Pancreas (tissue), 10 donors: ENCODE measurements at places on chromosomes 13 and 19. TPM values are rescaled to one million over a fixed set of nuclear protein-coding genes. Genes with fewer than 3 reads are reported as not detected.

The PDE4C gene
- total RNA-seq = 0.35 TPM

GRCh38 chr13:39148513-39148961 is 110.3 kb downstream of the NHLRC3 start:
- no peaks in the 10 kb centered on the region for H3K36me3 ChIP-seq
- H3K4me3 ChIP-seq = no peak overlapping the region
- no peak for DNase-seq

DNA sequence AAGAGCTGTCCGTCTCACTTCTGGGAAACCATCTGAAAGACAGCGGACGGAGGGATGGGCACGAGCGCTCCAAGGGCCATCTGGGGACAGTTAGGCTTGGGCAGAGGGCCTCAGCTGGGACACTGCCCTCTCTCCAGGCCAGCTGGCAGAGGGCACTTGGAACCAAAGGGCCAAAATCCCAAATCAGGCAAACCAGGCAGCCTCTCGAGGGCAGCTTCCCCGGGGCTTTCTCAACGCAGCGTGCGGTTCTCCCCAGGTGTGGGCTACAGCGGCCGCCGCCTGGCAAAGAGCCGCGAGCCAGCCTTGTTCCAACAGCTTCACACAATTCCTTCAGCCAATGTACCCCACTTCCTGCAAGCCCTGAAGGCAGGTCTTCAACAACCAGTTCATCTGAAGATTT is 5.0 kb downstream of the MLLT1 start:
- no peaks in the 10 kb centered on the region for H3K36me3 ChIP-seq
- peaks cover 37% of the 10 kb centered on the region for H3K4me1 ChIP-seq
- no peaks in the 10 kb centered on the region for H3K27me3 ChIP-seq
- H3K4me3 ChIP-seq = no peak overlapping the region

DNA sequence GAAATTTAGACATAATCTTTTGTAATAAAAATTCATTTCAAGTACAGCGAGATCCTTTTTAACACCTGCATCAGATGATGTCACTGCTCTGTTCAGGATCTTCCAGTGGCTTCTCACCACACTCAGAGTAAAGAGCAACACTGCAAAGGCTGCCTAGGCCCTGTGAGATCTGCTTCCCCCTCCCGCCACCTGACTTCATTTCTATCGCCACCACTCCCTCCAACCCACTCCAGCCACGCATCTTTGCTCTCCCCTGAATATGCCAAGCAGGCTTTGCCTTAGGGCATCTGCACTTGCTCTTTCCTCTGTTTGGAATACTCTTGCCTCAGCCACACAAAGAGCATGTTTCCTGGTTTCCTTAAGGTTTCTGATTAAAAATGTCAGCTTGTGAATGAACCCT is 58.3 kb downstream of the MBNL2 start:
- H3K27me3 ChIP-seq = no peaks in the 10 kb centered on the region
- no peak for DNase-seq
- no peak overlapping the region for H3K27ac ChIP-seq
- no peaks in the 10 kb centered on the region for H3K36me3 ChIP-seq
- no peak overlapping the region for H3K4me3 ChIP-seq

The VSTM2B gene
- total RNA-seq = not detected

The FPR2 gene
- total RNA-seq = 0.25 TPM

The KIR3DL1 gene
- total RNA-seq = not detected

GRCh38 chr19:49366110-49366509 is 2.4 kb downstream of the DKKL1 start:
- no peaks in the 10 kb centered on the region for H3K36me3 ChIP-seq
- H3K4me3 ChIP-seq = no peak overlapping the region
- H3K27ac ChIP-seq = no peak overlapping the region
- H3K27me3 ChIP-seq = no peaks in the 10 kb centered on the region
- no peaks in the 10 kb centered on the region for H3K4me1 ChIP-seq

The ZNF573 gene
- 10.2 TPM for total RNA-seq

DNA sequence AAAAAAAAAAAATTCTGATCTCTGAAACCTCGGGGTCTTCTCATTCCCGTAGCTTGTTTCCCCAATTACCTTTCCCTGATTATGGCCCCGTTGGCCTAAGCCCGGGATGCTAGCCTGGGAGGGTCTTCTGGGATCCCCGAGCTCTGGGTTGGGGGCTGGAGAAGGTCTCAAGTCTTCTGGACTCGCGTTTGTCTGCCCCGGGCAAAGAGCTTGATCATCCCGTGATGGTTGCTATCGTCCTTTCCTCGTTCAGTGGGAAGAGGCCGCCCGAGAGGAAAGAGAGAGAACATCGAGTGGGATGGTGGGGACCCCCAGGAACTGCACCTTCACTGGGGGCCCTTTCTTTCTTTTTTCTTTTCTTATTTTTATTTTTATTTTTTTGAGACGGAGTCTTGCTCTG is 2.4 kb downstream of the GNA15 start:
- no peaks in the 10 kb centered on the region for H3K4me1 ChIP-seq
- H3K27ac ChIP-seq = no peak overlapping the region
- no peaks in the 10 kb centered on the region for H3K36me3 ChIP-seq
- no peak overlapping the region for H3K4me3 ChIP-seq
- no peaks in the 10 kb centered on the region for H3K27me3 ChIP-seq
- no peak for DNase-seq

DNA sequence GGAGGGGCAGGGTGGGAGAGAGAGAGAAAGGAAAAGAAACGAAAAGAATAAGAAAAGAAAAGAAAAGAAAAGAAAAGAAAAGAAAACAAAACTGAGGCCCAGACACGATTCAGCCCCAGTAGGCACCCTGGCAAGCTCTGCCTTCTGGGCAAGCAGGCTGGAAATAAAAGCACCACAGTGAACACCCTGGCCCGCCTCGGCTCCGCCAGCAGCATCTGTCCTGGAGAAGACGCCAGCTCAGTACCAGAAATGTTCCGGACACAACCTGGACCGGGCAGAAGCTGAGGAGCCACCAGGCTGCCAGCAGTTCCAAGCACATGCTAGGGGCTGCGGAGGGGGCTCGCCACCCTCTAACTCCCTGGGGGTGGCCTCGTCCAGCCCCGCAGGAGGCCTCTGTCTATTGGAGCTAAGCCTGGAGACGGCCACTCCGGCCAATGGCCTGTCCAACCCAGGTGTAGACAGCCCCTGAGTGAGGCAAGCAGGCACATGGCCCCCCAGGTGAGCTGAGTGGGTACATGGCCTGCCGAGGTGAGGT is 11.4 kb upstream of the CPAMD8 start:
- no peaks in the 10 kb centered on the region for H3K4me1 ChIP-seq
- H3K4me3 ChIP-seq = no peak overlapping the region

The ZNF726 gene
- total RNA-seq = 0.90 TPM

DNA sequence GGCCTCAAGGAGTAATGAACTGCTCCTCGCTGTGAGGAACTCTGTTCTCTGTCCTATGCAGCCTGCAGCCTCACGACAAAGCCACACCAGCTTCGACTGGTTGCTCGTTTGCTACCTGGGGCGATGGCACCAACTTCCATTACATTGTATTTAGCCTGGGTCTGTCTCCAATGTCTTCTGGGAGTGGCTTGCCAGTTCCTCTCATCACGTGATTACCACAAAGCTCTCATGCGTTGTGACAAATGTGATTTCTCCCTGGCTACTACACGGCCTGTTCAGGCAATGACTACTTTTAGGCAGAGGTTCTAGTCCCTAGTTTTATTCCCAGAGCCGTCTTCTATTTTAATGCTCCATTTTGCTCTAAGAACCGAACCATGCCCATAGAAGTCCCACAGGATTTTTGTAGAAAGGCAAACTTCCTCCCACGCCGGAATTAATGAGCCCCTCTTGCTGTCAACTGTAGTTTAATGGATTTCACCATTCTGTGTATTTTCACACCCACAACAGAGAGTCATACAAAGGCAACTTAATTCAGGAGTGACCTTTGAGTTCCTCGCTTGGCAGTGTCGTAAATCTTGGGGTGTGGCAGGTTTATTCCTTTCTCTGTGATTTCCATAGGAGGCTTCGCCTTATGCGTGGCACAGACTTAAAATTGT is 351.9 kb downstream of the EFNB2 start:
- no peak for DNase-seq
- no peak overlapping the region for H3K4me3 ChIP-seq
- no peak overlapping the region for H3K27ac ChIP-seq
- H3K27me3 ChIP-seq = no peaks in the 10 kb centered on the region

DNA sequence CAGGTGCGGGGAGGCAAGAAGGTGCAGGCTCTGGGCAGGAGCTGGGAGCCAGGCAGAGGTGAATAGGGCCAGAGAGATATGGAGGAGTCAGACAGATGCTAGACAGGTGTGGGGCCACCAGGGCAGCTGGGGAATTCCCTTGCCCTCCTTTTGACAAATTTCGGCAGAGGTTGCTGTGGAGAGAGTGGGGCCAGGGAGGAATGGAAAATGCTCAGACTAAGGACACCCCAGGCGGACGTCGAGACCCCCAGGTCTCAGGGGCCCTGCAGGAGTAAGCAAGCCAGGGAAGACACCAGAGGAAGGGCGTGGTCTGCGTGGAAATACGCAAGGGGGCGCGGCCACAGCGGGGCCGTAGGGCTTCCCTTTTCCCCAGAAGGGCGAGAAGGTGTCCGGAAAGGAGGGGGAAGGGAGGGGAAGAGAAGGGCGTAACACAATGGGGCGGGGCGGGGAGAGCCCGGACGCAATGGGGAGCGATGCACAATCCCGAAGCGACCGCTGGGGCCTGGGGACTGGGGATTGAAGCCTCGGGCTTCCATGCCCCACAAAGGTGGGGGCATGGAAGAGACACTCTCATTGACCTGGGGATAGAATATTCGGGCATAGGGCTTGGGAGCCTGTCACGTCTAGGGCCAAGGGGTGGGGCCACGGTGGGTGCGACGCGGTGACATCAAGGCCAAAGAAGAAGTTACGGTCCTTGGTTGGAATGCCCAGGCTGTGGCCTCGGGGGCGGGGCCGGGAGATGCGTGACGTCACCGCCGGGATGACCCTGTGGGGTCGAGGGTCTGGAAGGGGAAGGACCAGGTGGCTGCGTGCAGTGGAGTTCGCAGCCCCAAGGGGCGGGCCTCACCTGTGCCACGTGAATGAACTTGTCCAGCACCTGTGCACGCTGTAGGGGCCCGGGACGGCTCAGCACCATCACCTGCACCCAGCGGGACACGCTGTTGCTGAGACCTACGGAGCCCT is 8.2 kb downstream of the RASGRP4 start:
- no peak overlapping the region for H3K4me3 ChIP-seq
- H3K4me1 ChIP-seq = no peaks in the 10 kb centered on the region
- DNase-seq = peak; percentile 55
- H3K27me3 ChIP-seq = no peaks in the 10 kb centered on the region
- no peaks in the 10 kb centered on the region for H3K36me3 ChIP-seq
- H3K27ac ChIP-seq = no peak overlapping the region

- H3K27ac ChIP-seq = no peak overlapping the region
- H3K36me3 ChIP-seq = no peaks in the 10 kb centered on the region
- H3K4me1 ChIP-seq = no peaks in the 10 kb centered on the region
- no peak overlapping the region for H3K4me3 ChIP-seq
- no peak for DNase-seq
- no peaks in the 10 kb centered on the region for H3K27me3 ChIP-seq
These were observed 20.7 kb downstream of the ZNF844 start for GRCh38 chr19:12085074-12085818.

- H3K36me3 ChIP-seq = no peaks in the 10 kb centered on the region
- DNase-seq = no peak
- H3K27me3 ChIP-seq = no peaks in the 10 kb centered on the region
- peaks cover 17% of the 10 kb centered on the region for H3K4me1 ChIP-seq
- no peak overlapping the region for H3K4me3 ChIP-seq
These were observed 37.9 kb upstream of the CPB2 start for GRCh38 chr13:46142776-46143175.

GRCh38 chr19:38210458-38210987 is 13.5 kb downstream of the DPF1 start:
- no peak overlapping the region for H3K27ac ChIP-seq
- DNase-seq = no peak
- no peak overlapping the region for H3K4me3 ChIP-seq
- no peaks in the 10 kb centered on the region for H3K27me3 ChIP-seq
- H3K4me1 ChIP-seq = no peaks in the 10 kb centered on the region

The ZNF728 gene
- 0.23 TPM for total RNA-seq

The POLR1G gene
- 2.8 TPM for total RNA-seq

DNA sequence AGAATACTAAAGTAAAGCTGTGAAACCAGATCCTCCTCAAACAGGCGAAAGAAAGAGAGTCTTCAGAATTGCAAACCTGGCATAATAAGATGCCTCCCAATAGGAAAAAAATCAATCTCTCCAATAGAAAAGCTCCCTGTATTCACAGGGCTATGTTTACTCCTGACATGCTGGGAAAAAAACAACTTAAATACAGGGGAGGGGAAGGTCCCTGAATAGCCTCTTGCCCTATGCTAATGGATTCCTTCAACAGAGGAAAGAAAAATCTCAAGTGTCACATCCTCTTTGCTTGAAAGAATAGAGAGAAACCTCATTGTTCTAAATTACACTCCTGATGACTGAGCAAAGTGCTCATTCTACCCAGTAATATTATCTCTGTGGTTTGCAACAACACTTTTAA is 1271.1 kb upstream of the PRR20A start:
- H3K4me1 ChIP-seq = no peaks in the 10 kb centered on the region
- no peaks in the 10 kb centered on the region for H3K36me3 ChIP-seq

GRCh38 chr13:57314897-57315520 is 148.0 kb downstream of the PRR20E start:
- DNase-seq = no peak
- H3K27ac ChIP-seq = no peak overlapping the region
- H3K27me3 ChIP-seq = no peaks in the 10 kb centered on the region
- no peaks in the 10 kb centered on the region for H3K4me1 ChIP-seq
- H3K36me3 ChIP-seq = no peaks in the 10 kb centered on the region

The CEACAM1 gene
- total RNA-seq = 1.8 TPM

DNA sequence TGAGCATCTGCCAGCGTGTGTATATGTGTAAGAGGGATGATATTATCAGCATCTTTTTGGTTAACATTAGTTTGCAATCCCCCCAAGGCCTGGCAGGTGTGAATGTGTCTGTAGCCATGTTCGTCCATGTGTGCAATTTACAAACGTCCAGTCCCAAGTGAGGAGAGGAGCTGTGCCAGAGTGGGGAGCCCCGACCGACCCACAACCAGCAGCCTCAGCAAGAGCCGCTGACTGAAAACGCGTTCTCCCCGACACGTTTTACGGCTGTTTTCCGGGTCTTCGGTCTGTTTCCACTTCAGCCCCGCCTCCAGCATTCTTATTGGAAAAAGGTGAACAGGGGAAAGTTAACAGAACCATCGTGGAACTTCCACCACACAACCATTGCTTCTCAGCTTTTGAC is 119.1 kb upstream of the SOX1 start:
- no peaks in the 10 kb centered on the region for H3K27me3 ChIP-seq
- no peaks in the 10 kb centered on the region for H3K4me1 ChIP-seq
- no peak overlapping the region for H3K27ac ChIP-seq
- H3K36me3 ChIP-seq = no peaks in the 10 kb centered on the region

- H3K27ac ChIP-seq = no peak overlapping the region
- DNase-seq = no peak
- no peaks in the 10 kb centered on the region for H3K27me3 ChIP-seq
- no peak overlapping the region for H3K4me3 ChIP-seq
- no peaks in the 10 kb centered on the region for H3K36me3 ChIP-seq
- no peaks in the 10 kb centered on the region for H3K4me1 ChIP-seq
These were observed 246.1 kb upstream of the MAB21L1 start for GRCh38 chr13:35722458-35723052.

The ZNF709 gene
- 2.2 TPM for total RNA-seq

The TNNT1 gene
- total RNA-seq = 0.54 TPM
